ENCODE measurements at places on chromosomes 3 and 15.
A peak's percentile ranks its signal among the peaks of the same experiment; 100 is the strongest.

DNA sequence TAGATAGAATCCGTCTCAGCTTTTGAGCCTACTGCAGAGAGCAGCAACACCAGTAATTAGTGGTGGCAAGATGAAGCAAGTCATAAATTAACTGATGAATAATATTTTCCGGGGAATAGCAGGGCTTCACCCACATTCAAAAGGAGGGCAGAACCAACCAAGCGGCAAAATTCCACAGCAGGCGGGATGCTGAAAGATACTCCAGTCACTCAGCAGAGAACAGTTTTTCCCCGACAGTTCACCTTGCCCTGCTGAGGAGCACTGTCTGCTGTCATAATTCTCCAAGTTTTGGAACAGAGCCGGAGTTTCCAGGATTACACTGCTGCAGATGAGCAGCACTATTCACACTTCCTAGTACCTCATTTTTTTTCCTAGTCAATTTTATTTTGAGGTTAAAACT, 274.7 kb downstream of the CD47 start:
- no peak for DNase-seq

DNA sequence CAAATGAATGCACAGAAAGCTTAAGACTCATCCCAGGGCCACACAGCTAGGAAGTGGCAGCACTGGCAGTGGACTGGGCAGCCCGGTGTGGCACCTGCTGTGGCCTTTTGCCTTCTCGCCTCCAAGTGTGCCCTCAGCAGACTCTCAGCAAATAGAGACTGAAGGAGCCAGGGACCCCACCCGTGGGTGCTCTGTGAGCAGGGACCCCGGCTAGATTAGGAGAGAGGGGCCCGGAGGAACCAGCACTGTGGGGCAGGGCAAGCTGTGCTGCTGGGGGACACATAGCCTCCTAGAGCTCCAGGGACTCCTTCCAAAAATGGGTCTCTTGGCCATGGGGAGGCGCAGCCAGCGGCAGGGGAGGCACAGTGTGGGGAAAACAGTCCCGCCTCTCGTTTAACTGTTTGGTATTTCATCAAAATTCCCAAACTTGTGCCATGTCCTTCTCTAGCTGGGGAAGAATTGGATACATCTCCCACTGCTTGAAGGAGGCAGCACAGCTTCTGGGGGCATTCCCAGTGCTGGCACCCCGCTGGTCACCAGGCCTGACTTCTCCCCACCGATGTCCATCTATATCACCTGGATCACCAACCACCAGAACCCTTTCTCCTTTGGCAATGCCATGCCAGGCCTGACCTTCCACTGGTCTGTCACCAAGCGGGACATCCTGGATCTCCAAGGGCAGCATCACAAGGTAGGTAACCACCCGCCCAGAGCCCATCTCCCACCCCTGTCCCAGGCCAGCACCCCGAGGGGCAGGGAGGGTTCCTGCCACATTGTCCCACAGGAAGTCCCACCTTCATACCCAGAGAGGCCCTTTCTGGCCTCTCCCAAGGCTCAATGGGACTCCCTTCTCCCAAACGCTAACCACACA, 12.0 kb upstream of the TXNRD3 start:
- no peak for DNase-seq

GRCh38 chr15:89034305-89034704, 54.0 kb upstream of the ABHD2 start:
- no peak for DNase-seq

GRCh38 chr3:117820658-117821299, 1111.2 kb downstream of the TUSC7 start:
- no peak for DNase-seq

- no peak for DNase-seq
Observed at GRCh38 chr3:39108200-39108710, 775 bp downstream of the TTC21A start.

DNA sequence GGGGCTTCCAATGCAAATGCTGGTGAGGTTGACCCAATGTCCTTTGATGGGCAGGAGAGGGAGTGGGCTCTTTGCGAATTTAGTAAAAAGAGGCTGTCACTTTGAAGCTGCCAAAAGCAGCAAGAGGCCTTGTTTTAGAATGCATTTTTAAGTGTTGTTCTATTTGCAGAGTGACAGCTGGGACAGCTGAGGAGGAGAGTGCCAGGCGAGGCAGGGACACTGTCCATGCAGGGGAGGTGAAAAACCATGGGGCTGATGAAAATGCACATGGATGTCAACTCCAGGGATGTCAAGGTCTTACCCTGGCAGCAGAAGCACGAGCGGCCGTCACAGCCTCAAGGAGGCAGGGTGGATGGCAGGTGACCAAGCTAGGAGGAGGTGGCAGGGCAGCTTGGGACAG, 279.8 kb downstream of the ADAMTS17 start:
- DNase-seq: no peak

- no peak for DNase-seq
Observed at GRCh38 chr3:37527361-37527760, 334.3 kb upstream of the CTDSPL start.

DNA sequence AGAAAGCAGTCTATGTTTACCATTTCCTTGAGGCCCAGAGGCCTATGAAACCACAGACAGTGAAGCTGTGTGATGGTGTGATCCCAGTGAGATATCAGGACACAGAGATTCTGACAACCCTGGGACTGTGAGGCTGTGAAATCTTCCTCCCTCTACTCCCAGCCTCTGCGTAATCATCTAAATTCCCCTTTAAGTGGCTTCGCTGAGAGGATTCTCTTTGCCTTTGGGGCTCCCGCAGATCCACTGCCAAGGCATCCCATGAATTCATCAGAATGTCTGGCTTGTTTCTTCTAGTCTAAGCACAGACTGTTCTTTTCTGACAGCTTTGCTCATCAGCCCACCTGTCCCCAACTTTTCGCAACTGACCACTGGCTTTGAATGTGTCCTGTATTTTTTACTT, 901.2 kb upstream of the NR2F2 start:
- DNase-seq: peak; percentile 51

DNA sequence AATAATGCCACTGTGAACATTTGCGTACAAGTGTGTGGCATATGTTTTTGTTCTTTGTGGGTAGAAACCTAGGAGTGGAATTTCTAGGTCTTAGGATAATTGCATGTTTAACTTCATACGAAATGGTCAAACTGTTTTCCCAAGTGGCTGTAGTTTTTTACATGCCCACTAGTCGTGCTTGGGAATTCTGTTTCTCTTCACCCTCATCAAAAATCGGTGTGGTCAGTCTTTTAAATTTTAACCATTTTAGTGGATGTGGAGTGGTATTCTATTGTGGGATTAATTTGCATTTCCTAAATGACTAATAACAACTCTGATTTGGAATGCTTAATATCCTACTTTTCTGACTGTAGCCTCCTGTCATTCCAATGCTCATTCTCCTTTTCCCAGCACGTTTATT, 27.6 kb downstream of the ZFAND6 start:
- DNase-seq: no peak

DNA sequence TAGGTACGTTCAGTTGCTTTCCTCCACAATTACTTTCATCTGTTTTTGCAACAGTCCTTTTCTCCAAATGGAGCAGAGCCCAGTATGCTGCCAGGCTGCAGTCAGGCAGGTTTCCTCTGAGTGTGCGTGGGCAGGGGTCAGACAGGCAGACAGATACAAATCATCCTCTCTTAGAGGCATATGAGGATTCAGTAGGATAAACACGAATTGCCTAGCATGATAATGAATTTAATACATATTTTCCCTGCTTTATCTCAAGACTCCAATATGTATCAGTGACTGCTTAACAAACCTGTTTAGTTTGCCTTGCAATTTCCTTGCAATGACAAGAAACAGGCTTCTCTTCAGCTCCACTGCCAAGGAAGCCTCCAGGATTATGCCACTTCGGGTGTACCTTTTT, 140.7 kb upstream of the NR2E3 start:
- DNase-seq: no peak

- DNase-seq: no peak
Observed at GRCh38 chr3:14238930-14239329, 60.3 kb downstream of the LSM3 start.

- DNase-seq: peak; percentile 92
Observed at GRCh38 chr3:107222907-107223306, 154.3 kb upstream of the CCDC54 start.

- DNase-seq: no peak
Observed at GRCh38 chr3:13013151-13013561, 60.1 kb downstream of the IQSEC1 start.

DNA sequence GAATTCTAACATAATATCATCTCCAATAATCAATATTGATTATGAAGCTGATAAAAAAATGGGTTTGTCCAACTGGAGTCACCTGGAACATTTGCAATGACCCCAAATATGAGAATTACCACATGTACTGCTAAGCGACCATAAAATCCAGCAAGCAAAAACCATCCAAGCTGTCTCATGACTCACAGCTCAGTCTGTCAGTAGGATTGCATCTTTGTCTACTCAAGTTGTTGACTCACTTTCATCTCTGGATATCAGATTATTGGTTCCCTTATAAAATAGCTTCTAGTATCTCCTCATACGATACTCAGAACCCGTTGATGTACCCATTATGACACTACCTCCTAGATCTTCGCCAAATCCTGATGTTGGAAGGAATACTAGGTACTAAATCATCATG, 209.8 kb upstream of the ATP11B start:
- DNase-seq: no peak

- DNase-seq: no peak
Observed at GRCh38 chr3:107508331-107508730, 14.4 kb upstream of the BBX start.

DNA sequence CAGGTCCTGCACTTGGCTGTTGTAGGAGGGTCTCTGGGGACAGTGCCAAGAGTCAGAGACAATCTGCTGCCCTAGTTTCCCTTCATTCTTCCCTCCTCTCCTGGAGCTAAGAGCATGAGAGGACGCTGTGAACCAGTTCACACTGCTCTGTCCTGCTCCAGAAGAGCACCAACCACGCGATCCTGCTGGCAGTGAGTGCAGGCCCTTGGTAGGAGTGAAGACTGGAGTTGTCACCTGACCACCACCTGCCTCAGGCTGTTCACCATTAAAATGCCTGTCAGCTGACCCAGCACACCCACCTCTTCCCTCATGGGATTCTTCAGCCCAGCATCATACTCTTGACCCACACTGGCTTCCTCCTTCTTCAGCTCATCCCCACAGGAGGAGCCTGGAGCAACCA, 2.9 kb downstream of the TM6SF1 start:
- DNase-seq: no peak

DNA sequence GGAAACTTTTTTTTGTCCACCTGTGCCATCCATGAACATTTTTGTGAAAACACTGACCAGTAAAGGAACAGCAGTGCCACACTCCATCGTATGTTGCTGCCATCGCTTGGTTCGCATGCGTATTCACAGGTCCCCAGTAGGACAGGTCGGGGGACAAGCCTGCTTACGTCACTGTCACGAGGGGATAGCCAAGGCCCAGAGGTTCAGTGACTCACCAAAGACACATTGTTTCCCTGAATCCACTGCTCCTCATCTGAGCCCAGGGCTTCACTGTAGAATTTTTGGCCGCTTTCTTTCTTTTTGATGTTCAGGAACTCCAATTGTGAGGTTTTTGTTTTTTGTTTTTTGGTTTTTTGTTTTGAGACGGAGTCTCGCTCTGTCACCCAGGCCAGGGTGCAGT, 5.9 kb downstream of the ADPRH start:
- no peak for DNase-seq

DNA sequence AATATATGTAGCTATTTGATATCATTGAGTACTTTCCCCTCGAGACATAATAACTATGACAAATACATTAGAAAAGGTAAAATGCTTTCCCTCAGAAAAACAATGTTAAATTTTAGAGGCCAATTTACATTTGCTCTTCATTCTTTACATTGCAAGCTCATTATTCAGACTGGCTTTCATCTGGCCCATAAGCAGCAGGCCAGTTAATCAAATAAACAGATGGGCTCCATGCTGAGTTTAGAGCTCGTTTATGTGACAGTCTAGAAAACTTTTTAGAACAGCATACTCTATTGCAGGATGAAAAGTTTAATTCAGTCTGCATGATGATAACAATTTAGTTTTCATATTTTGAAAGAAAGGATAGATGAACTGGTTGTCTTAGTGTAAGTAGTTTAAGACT, 150.6 kb downstream of the DUT start:
- DNase-seq: no peak

DNA sequence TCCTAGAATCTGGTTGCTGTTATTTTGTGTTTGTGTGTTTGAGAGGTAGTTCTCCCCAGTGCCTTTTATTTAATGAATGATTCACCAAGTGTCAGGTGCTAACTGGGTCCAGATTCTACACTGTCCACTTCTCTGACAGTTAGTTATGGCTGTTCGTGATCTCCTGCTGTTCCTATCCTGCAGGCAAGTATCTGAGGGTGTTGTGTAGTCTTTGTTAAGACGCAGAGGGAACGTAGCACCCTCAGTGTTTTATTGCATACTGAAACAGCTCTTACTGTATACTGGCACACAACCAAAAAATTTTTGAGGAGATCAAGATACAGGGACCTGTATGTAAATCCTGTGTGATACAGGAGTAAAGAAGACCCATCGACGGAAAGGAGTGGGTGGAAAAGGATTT, 1271.3 kb downstream of the ROBO1 start:
- DNase-seq: no peak

GRCh38 chr15:89837134-89837829, 22.6 kb upstream of the ANPEP start:
- DNase-seq: peak; percentile 39

- DNase-seq: no peak
Observed at GRCh38 chr3:119733812-119734211, 31.0 kb downstream of the CFAP91 start.

GRCh38 chr3:20215636-20216035, 29.6 kb upstream of the SGO1 start:
- DNase-seq: no peak

DNA sequence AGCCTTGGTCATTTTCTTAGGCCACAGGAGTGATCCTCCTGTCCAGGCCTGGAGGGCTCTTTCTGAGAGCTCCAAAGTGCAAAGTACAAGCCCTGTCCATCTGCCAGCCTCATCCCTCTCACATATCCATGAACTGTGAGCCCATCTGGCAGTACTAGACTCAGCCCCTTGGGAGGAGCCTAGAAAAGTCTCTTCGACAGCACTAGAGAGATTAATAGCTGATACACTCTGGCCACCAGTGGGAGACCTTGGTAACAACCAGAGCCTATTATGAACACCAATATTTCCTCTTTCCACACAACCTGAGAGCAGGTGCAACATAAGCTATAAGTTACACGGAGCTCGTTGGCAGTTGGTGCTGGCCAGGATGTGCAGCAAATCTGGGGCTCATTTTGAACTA, 59.5 kb upstream of the DCLK3 start:
- no peak for DNase-seq

- DNase-seq: peak; percentile 52
Observed at GRCh38 chr3:153163393-153163724, 1.3 kb downstream of the RAP2B start.

DNA sequence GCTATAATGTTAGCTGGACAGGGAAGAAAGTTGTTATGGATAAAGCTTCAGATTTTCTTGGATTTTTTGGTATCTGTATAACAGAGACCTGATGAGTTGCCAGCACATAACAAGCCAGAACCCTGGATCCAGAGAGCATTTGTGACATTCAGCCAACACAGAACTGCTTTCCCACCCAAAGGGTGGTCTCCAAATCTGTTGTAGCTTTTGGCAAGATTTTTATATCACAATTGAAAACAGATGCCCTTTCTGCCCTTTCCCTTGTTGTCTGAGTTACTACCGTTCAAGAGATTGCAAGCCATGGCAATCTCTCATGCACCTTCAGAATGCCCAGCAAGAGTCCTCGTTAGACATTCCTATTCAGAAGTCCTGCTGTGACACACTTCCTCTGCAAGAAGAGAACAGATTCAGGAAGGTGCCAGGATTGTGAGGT, 107.6 kb upstream of the FGF7 start:
- no peak for DNase-seq

- peak; percentile 37 for DNase-seq
Observed at GRCh38 chr15:100241572-100242482, 99.9 kb downstream of the ADAMTS17 start.

GRCh38 chr15:77418391-77418965, 1.4 kb downstream of the PEAK1 start:
- peak; percentile 38 for DNase-seq
